ENCODE measurements at places on chromosomes 6 and 20. TPM values are rescaled to one million over a fixed set of nuclear protein-coding genes. Genes with fewer than 3 reads are reported as not detected.

The TREM1 gene
- polyA plus RNA-seq = not detected

The HLA-DQB1 gene
- polyA plus RNA-seq = 10.6 TPM

The DNAH8 gene
- 0.79 TPM for polyA plus RNA-seq

The C20orf141 gene
- not detected for polyA plus RNA-seq

The CALHM6 gene
- polyA plus RNA-seq = 3.5 TPM

The SPTLC3 gene
- 25.3 TPM for polyA plus RNA-seq

The ZC3H12D gene
- 0.65 TPM for polyA plus RNA-seq

The R3HDML gene
- polyA plus RNA-seq = 0.77 TPM

The WFDC10B gene
- not detected for polyA plus RNA-seq

All from renal pelvis (tissue), 12 donors.